ENCODE measurements at places on chromosomes 6 and 20.

- no peak for DNase-seq
These were observed 75.6 kb downstream of the NCOA3 start for GRCh38 chr20:47577314-47577713.

- DNase-seq = no peak
These were observed 303.7 kb downstream of the UTRN start for GRCh38 chr6:144588697-144589325.

GRCh38 chr6:164570801-164571200, 738.6 kb downstream of the C6orf118 start:
- no peak for DNase-seq

DNA sequence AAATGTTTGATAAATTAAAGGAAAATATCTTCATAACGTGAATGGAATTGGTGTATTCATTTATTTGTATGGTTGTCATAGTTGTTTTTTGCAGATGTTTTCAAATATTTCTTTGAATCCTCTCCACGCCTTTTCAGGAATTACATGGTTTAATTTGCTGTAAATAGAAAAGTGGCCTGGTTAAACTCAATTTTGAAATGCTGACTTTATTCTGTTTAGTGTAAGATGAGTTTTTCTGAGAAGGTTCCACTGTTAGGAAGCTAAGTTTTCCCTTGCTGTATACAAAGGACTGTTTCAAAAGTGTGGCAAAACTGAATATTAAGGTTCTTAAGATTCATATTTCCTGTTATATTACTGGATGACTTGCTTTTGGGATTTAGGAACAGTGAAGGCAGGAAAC, 503 bp upstream of the ZC2HC1B start:
- no peak for DNase-seq

- DNase-seq = no peak
These were observed 104.5 kb downstream of the DHX35 start for GRCh38 chr20:39066471-39067242.

DNA sequence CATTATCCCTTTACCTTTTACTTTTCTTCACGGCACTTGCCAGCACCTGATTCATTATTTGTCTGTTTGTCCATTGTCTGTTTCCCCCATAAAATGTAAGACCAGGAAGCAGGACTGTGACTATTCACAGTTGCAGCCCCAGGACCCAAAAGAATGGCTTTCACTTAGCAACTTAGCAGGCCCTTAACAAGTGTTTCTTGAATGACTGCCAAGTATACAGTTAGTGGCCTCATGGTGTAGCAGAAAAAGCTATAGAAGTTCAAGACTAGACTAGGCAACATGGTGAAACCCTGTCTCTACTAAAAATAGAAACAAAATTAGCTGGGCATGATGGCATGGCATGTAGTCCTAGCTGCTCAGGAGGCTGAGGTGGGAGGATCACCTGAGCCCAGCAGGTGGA, 4.3 kb downstream of the SLC26A8 start:
- DNase-seq = no peak

GRCh38 chr6:54491431-54491830, 183.2 kb downstream of the TINAG start:
- DNase-seq = no peak

DNA sequence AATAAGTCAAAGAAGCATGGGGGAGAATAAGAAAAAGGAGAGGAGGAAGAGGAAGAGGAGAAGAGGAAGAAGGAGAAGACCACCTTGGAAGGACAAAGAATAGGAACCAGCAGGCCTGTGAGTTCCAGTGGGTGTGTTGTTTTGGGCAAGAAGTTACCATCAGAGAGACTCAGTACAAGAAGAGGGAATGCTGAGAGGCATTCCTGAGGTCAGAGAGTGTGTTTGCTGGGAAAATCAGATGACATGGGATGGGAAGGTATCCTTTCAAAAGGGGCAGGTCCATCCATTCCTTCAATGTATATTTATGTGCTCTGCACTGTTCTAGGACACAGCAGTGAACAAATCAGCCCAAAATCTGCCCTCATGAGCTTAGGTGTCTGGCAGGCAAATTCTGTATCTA, 40.5 kb upstream of the PRIM2 start:
- DNase-seq = no peak

GRCh38 chr6:166936079-166936787, 20.1 kb downstream of the RNASET2 start:
- no peak for DNase-seq

- DNase-seq = no peak
These were observed 106.3 kb downstream of the GFRAL start for GRCh38 chr6:55433446-55434130.

- no peak for DNase-seq
These were observed 241.8 kb downstream of the BCKDHB start for GRCh38 chr6:80348263-80348662.

DNA sequence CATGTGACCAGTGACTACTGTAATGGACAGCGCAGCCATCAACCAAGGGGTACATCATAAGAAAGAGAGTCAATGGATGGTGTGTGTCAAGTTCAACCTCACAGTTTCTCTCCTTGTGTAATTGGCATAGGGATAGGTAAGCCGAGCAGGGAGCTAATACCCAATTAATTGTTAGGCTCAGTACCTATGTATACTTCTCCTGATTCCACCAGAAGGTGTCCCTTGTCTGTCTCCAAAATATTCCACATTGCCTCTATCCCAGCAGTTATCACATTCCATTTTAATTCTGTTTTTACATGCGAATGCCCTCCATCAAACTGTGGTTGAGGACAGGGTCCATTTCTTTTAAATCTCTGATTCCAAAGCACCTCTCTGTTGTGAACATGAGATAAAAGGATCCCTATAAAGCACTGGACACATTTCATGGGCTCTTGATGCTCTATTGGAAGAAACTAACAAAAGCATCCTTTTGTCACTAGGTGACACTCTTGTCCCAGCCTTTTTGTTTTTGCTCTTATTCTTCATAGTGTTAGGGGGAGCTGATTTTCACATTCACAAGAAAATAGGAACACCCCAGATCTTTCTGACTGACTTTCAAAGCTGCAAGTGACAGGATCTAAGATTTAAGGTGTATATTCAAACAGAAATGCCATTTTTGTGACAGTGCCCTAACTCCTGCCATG, 38.9 kb downstream of the FBXO9 start:
- no peak for DNase-seq

DNA sequence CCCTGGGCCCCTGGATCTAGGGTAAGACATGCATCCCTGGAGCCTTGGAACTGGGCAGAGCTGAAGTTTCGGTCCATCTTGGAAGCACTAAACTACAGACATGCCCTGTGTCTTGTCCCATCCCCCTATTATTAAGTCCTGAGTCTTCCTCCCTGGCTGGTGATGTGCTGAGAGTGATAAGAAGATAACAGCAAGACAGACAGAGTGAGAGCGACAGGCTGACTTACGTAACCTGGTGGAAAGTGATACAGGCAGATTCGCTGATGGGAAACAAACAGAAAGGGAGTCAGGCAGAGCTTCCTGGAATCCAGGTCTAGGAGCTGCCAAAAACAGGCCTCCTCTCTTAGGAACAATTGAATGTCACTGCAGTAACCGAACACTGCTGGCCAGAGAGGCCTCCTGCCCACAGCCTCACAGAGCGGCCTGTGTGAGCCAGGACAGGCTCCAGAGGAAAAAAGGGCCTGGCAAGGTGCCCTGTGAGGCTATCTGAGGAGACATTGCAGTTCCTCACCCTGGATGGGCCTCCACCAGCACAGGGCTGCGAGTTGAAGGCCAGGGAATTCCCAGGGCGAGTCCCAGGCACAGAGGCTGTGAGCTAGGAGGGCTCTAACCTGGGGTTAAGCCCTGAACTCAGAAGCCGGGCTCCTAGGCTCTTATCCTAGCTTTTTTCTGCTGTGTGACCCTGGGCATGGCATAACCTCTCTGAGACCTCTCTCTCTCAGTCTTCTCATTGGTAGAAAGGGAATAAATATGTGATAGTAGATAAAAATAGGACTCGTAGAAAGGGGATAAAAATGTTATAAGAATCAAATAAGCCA, 34.2 kb upstream of the B4GALT5 start:
- no peak for DNase-seq

- no peak for DNase-seq
These were observed 125.6 kb downstream of the ARID1B start for GRCh38 chr6:156902782-156903181.

DNA sequence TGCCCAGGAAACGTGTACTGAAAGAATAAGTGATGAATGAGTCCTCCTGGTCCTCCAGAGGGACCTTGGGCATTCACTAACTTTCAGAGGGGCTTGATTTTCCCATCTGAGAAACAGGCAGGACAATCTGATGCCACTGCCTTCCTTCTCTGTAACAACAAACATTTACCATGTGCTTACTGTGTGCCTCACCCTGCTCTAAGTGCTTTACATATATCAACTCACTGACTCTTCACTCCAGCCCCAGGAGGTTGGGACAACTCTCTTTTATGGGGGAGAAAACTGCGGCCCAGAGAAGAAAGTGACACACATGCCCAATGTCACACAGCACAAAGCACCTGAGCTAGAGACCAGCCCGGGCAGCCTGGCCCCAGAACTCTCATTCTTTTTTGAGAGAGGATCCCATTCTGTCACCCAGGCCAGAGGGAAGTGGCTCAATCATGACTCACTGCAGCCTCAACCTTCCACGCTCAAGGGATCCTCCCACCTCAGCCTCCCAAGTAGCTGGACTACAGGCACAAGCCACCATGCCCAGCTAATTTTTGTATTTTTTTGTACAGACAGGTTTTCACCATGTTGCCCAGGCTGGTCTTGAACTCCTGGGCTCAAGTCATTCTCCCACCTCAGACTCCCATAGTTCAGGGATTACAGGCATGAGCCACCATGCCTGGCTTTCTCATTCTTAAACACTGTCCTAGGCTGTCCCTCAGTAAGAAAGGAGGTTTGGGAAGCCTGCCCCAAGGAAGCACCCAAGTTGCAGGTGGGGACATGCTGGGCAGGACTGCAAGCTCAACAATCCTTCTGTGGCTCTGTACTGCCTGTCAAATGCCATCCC, 38.0 kb downstream of the NOL4L start:
- DNase-seq = no peak

GRCh38 chr6:23091795-23092194, 522.4 kb downstream of the HDGFL1 start:
- DNase-seq = no peak

DNA sequence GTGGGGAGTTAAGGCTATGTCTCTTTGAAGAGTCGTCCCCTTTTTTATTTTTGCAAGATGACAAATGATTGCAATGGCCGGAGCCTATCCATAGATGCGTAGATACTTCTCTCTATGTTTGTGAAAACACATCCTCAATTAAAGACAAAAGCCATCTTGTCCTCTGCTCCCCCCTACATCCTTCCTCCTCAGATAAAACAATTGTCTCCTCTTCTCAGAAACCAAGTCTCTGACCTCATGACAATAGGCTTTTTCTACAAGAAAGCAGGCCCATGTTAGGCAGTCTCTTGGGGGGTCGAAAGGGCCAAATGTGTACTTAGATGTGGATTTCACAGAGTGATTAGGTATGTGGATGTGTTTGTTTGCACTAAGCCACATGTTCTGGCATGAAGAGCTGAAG, 51.1 kb upstream of the SSTR4 start:
- DNase-seq = no peak

GRCh38 chr6:125304970-125305660, 3.3 kb upstream of the HDDC2 start:
- DNase-seq = no peak

GRCh38 chr6:30530014-30530413, 26.3 kb downstream of the GNL1 start:
- no peak for DNase-seq

DNA sequence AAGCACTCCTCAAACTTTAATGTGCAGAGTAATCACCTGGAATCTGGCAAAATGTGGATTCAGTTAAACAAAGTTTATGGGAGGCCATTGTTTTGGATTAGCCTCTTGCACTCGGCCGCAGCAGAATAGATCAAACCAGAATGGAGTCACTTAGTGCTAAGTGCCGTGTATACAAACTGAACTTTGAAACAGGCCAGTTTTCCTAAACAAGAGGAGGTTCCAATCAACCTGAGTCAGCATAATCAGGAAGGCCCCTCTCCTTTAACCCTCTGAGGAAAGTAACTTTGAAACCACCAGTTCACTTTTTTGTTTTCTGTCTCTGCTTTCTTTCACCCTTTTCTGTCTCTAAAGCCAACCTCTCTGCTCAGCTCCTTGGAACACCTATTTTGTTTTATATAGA, 92.2 kb downstream of the UST start:
- DNase-seq = no peak

- no peak for DNase-seq
These were observed 27.5 kb downstream of the EPB41L2 start for GRCh38 chr6:131035582-131035981.

DNA sequence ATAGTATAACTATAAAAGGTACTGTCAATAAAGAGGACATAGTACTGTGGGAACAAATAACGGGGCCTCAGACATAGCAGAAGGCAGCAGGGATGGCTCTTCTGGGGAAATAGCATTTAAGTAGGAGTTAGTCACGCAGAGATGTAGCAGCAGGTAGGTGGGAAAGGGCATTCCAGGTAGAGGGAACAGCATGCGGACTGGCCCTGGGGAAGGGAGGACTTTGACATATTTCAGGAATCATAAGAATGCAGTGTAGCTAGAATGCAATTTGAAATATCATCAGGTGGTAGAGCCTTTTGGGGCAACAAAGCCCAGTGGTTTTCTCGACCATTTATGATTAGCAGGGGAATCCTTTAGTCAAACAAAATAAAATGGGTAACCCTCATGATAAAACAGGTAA, 191.1 kb downstream of the SLC24A3 start:
- DNase-seq = no peak

GRCh38 chr6:56266011-56266410, 18.6 kb upstream of the COL21A1 start:
- no peak for DNase-seq

DNA sequence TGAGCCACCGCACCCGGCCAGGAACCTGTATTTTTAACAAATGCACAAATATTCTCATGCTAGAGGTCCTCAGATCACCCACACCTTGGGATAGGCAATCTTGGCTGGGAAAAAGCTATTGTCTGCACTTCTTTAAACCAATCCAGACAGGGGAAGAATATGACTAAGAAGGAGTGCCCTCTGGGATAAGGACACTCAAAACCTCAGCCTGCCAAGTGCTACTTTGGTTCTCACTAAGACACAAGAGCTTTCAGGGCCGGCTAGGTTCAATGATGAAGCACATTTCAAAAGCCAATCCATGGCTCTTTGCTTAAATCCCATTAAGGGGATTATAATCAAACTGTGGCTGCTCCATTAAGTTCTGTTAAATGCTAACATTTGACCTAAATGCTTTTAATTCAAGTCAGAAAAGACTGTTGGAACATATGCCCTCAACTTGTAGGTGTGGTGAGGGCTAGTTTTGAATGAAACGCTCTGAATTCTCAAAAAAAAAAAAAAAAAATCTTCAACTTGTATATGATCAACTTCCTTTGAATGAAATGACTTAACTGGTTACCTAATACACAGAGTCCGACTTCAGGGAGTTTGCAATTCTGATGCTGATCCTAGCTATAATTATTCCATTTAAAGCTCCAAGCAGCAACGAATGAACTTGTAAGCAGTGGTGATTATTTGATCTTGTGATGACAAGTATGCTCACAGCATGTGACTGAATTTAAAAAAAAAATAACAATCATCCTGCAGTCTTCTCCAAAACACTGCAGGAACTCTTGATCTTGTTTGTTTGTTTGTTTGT, 56.6 kb downstream of the SLC23A2 start:
- DNase-seq = no peak

Measured in activated T-helper 1 cell treated with anti-CD3 and anti-CD28 coated beads, Interleukin-12 subunit alpha, Interleukin-12 subunit beta, Interleukin-2, Interleukin-4 antibody, amounts not matched to agents 30 ng/mL and 10 ng/mL and 1 ng/mL, durations not matched to agents 14 hours and 24 hours and 36 hours (primary cell).